Amniotic epithelial cell (primary cell): ENCODE measurements at places on chromosomes 2 and 18.
A peak's percentile ranks its signal among the peaks of the same experiment; 100 is the strongest.

GRCh38 chr2:175036582-175037018 is 31.4 kb upstream of the CHN1 start:
- peak; percentile 40 for DNase-seq

DNA sequence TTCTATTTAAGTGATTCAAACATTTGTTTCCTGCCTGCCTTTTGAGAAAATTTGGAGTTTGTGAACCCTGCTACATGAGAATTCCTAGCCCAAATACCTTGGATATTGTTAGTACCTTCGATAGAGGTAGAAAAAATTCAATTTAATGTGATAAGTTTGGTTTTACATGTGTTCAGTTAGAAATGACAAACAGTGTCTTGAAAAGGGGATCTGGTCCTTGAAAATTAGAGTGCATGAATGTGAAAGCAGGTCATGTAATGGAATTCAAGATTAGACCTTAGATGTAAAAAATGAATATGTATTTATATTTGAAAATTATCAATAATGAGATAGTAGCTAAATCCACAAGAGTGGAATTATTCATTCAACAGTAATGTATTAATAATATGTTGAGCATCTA is 70.5 kb downstream of the PIK3C3 start:
- DNase-seq, result no peak

GRCh38 chr2:11264007-11264406 is 80.4 kb downstream of the ROCK2 start:
- no peak for DNase-seq

- DNase-seq, result no peak
Measured at GRCh38 chr2:120678251-120678650, 57.4 kb upstream of the GLI2 start.

GRCh38 chr2:182767578-182767977 is 51.5 kb downstream of the DNAJC10 start:
- DNase-seq, result peak; percentile 69

- DNase-seq, result no peak
Measured at GRCh38 chr2:71671203-71671854, 218.0 kb downstream of the DYSF start.

DNA sequence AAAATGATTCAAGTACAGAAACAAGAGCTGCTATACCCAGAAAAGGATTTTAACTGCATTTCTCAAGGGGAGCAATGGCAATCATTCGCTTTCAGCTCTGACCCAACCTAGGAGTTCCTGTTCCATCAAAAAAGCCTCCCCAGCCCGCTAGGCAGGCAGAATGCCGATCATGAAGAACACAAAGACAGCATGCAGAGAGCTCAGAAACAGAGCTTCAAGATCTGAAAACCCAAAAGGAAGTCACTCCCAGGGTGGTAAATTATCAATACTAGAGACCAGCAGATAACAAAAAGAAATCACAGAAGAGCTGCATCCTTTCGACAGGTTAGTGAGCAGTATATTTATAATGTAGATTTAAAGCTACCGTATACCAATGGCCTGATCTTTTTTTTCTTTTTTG is 84.8 kb upstream of the CRIM1 start:
- no peak for DNase-seq

- no peak for DNase-seq
Measured at GRCh38 chr2:128685841-128686496, 367.3 kb upstream of the HS6ST1 start.

GRCh38 chr2:47782381-47782670 is 619 bp upstream of the MSH6 start:
- no peak for DNase-seq
